Pons (tissue), 1 donor: ENCODE measurements at places on chromosomes 5 and 9.

DNA sequence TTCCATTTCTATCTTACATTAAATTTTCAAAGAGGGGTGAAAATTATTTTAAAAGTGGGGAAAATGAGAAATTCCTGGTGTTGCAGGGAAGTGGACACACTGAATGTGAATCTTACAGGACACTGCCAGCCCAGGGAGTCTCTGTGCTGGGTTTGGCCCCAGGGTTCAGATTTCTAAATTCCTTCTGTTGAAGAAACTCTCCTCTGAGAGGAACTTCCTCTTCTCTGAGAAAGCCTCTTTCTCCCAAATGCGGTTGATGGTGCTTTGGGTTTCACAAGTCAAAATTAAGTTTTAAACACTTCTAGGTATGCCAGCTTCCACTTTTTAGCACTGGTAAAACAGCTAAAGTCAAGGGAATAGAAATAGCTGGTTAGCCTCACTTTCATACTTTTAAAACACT lies 317.9 kb upstream of the ITGA1 start:
- DNase-seq, result no peak

- no peak for DNase-seq
Measured at GRCh38 chr9:13661014-13661413, 381.5 kb upstream of the MPDZ start.

GRCh38 chr5:142637871-142638270 lies 48.0 kb downstream of the FGF1 start:
- DNase-seq, result no peak

- no peak for DNase-seq
Measured at GRCh38 chr5:65769539-65769938, 47.5 kb downstream of the NLN start.

GRCh38 chr5:1686016-1686802 lies 113.4 kb downstream of the MRPL36 start:
- DNase-seq, result no peak

GRCh38 chr9:129746092-129746777 lies 6.6 kb downstream of the PTGES start:
- DNase-seq, result no peak

DNA sequence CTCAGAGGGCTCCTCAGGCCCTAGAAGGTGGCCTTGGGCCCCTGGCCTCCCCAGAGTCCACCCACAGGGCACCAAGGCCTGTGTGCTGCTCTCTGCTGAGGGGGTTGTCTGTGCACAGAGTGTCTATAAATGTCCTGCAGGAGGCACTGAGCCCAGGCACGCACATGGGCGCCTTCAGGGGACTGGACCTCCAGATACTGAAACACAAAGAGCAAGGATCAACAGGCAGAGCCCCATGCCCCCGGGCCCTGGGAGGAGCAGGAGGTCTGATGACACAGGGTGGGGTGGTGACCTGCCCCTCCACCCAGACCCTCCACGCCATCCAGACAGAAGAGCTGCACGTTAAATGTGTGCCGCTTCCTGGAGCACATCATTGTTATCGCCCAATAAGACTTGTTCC lies 64.6 kb upstream of the SIMC1 start:
- no peak for DNase-seq

- no peak for DNase-seq
Measured at GRCh38 chr5:59126016-59126707, 543.3 kb downstream of the RAB3C start.

DNA sequence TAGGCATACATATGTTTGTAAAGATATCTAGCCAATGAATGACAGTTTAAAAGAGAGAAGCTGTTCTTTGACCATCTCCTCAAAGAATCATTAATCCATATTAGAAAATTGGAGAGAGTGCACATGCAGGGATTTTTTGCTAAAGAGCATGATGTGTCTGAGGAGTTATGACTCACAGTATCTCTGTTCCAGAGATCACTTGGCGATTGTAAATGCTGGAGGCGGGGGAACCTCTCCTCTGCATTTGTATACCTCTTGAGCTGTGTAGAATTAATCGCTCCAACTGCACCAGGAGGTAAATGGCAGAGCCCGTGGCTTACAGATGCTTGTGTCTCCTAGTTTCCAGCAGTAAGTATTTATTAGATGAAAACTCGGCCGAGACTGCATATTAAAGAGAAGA lies 3.6 kb upstream of the SPATA31D1 start:
- DNase-seq, result no peak

DNA sequence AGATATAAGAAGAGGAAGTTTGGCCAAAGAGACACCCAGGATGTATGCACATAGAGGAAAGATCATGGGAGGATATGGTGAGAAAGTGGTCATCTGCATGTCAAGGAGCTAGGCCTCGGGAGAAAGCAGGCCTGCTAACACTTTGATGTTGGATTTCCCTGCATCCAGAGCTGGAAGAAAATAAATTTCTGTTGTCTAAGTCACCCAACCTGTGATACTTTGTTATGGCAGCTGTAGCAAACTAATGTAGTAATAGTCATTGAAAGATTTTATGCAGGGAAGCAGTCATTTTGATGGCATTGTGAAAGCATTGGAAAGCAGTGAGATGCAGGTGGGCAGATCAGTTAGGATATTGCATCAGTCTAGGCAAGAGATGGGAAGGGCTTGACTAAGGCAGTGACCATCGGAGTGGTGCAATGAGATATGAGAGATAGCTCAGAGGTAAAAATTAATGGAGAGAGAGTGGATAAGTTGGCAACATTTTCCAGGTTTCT lies 24.5 kb upstream of the FOCAD start:
- DNase-seq, result no peak

- DNase-seq, result no peak
Measured at GRCh38 chr9:82895822-82896110, 167.2 kb downstream of the RASEF start.

DNA sequence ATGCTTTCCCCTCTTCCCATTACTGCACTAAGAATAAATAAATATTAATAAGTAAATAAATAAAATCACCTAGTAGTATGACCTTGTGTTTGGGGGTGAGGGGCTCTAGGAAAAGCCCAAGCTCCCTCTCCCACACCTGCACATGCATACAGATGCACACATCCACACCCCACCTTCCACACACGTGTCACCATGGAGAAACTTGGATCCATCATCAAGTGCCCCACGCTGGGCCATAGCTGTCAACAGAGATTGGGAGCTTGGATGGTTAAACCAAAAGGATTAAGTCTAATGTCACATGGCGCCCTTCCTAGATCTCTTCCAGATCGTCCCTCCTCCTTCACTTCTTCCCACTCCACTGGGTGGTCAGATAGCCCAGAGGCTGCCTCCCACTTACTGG lies 37.0 kb downstream of the TMEM215 start:
- DNase-seq, result no peak

GRCh38 chr5:96537386-96537785 lies 104.3 kb upstream of the PCSK1 start:
- DNase-seq, result no peak

DNA sequence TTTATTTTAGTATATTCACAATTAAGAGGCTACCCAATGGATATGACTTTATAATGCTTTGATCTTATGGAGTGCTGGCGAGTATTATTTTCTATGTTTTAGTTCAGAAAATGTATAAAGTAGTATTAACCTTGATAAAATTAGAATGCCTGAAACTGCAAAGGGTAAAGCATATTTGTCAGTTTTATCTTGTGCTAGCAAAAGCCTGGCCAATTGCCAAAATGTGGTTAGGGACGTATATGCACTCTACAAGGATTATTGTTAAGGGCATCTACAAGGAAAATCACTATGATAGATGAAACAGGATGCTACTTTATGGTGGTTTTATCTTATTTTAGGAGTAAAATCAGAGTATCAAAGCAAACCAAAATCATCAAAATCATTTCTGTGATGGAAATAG lies 281.7 kb downstream of the CCDC171 start:
- DNase-seq, result no peak

GRCh38 chr5:119515192-119515591 lies 62.9 kb downstream of the HSD17B4 start:
- DNase-seq, result no peak

DNA sequence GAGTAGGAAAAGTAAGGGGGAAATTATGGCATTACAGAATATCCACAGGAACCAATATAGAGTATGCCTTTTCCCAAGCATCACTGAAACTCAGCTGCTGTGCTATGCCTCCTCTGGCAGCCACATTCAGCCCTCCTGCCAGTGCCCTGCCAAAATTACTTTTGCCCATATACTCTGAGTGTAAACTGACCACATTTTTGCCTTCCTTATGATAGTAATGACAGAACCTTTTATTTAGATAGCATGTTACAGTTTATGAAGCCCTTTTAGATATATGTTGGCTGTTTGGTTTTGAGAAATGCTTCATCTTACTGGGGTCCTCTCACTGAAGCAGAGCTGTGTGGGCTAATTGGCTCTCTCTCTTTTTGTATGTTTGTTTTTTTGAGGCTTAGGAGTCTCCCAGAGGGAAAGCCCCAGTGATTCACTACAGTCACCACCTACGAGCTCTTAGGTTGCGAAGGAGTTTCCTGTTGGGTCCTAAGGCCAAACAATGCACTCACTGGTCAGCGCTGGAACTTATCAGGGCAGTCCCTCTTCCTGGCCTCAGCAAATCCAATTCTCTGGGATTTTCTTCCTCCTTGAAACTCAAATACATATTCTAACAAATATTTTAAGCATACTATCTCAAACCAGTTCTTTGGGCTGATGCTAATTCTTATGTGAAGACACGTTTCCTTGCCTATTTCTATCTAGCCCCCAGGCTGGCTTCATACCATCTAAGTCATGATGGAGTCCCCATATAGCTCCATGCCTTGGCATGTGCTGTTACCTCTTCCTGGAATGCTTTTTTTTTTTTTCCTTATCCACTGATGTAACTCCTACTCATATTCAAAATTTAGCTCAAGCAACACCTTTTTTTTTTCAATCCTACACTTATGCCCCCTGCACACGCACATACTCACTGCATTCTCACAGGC lies 3.7 kb downstream of the PHF24 start:
- no peak for DNase-seq

- peak; percentile 26 for DNase-seq
Measured at GRCh38 chr5:73917433-73917832, 291.4 kb downstream of the ARHGEF28 start.

DNA sequence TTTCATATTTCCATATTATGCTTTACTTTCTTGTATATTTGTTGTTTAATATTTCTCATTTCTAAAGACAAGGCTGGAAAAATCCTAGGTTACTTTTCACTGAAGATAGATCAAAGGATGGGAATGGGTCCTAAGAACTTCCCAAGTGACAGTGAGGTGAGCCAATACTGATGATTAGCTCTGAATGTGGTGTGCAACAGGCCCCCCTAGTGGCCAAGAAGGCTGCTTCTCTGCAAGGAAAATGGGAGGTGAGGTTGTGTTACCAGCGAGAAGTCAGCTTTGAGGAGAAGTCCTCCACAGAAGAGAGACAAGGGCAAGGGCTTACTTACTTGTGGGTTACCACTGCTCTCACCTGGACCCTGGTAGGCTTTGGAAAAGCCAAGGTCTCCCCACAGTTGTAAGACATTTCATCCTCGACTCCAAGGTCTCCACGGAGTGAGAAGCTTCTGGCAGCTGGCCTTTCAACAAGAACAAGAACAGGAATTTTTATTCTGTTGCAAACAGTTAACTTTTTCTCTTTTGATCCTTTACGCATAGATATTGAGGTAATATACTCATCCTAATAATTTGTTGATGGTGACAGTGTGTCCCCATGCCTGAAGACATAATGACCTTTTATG lies 69.9 kb downstream of the MAMDC2 start:
- DNase-seq, result peak; percentile 49

DNA sequence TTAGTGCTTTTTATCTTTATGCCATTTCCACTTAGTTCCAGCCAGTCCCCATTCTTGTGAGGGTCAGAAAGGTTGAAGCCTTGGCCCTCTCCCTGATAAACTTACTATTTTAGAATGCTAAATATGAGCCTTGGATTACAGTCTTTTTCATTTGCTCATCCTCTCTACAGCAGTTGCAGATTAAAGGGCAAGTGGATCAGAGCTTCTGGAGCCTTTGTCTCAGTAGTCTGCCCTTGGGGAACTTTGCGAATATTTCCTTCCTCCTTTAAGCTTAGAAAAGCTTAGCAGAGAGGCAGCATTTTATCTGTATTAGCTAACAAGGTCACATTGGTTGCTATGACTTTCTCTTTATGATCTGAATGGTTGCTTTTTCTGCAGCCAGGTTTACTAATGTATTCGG lies 11.5 kb downstream of the FSD1L start:
- no peak for DNase-seq

DNA sequence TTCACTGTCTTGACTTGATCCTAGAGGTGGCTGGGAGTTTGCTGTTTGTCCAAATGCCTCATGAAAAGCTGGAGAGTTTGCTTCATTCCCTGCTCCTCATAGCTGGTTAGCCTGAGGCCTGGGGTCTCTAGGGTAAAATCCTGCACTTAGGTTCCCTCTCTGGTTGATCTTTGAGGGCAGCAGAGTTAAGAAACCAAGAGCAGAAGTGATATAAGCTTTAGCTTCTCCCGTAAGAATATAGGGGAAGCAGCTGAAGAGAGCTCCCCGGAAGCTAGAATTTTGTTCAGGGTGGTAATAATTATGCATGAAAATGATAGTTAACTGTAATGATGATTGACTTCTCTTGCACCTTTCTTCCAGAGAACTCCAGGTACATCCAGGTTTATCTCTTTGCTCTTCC lies 1.4 kb downstream of the FAM53C start:
- no peak for DNase-seq

DNA sequence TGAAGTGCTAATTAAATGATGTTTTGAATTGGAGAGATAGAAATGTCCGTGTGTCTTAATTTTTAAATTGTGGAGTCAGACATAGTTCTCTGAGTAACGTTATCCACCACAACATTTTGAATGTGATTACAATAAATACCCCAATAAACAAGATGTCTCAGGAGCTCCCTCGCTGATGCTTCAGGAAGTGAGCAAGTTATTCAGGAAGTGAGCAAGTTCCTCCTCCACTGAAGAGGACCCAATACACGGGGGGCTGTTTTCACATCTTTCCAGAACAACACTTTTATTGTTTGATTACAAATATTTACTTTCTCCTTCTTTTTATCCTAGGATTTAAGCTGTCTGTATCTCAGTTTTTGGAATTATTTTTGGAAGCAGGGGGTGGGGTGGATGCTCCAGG lies 363.8 kb downstream of the LRRC70 start:
- no peak for DNase-seq

GRCh38 chr5:147481376-147481775 lies 28.5 kb downstream of the DPYSL3 start:
- DNase-seq, result no peak

DNA sequence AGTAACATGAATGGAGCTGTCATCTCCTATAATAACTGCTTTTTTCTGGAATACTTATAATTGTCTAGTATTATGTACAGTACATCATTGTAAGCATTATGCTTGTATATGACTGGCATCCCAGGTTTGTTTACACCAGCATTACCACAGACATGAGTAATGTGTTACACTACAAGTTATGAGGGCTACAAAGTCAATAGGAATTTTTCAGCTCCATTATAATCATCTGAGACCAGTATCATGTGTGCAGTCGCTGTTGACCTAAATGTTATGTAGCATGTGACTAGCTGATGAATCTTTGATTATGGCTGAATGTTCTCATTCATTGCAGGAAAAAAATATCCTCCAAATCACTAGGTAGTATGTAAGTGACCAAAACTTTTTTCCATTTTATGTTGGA lies 2.2 kb downstream of the ZCCHC9 start:
- no peak for DNase-seq
